ENCODE measurements at places on chromosomes 6 and 20.

DNA sequence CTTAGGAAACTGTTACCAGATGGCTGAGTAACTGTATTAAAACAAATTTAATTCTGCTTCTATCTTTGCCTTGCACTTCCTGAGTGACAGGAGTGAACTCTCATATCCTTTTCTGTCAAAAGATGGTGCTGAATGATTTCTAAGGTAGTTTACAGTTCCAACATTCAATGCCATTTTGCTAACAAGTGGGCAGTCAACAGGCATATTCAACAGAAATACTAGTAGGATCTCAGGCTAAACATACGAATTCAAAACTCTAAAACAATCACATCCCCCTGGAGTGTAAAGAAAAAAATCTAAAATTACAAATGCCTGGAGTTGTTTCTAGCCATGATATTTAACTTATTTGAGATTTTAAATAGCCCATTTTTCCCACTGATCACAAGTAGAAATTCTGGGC lies 6.7 kb downstream of the PSMB9 start:
- DNase-seq, result no peak

DNA sequence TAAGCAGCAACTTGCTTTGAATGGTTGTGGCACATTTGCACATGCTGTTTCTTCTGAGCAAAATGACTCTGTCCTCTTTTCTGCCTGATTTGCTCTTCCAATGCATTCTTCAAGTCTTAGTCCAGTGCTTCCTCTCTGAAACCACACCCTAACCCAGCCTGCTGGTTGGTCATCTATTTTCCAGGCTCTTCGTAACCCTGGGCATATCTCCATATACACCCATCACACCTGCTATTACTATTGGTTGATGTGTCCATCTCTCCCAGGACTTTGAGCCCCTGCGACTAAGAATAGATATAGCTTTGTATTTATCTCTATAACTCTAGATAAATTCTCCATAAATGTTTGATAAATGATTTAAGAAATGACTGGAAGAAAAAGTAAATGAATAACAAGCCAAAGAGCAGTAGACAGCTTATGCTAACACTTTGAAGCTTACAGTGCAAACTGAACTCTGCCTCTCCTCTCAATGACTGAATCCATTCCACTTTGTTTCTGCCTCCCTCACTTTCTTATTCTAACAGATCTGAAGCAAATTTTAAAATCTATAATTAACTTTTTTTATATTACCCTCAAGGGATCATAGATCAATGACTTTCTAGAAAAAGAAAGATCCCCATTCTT lies 59.7 kb upstream of the NT5E start:
- DNase-seq, result no peak

- DNase-seq, result no peak
Observed at GRCh38 chr6:92710048-92710447, 709.3 kb downstream of the EPHA7 start.

GRCh38 chr6:2558861-2559801 lies 191.6 kb downstream of the MYLK4 start:
- no peak for DNase-seq

DNA sequence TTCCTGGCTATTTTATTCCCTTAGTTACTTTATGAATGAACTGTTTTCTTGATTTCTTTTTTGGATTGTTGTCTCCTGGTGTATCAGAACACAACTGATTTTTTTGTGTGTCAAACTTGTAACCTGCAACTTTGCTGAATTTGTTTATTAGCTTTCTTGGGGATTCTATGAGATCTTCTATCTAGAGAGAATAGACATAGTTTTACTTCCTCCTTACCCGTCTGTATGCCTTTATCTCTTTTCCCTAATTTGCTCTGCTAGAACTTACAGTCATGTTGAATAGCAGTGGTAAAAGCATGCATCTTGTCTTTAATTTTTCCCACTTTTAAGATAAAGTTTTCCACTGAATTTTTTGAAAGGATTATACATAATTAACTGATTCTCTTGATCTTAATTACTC lies 13.2 kb downstream of the RNF146 start:
- no peak for DNase-seq
